ENCODE measurements at places on chromosomes 6 and 20. TPM values are rescaled to one million over a fixed set of nuclear protein-coding genes. Genes with fewer than 3 reads are reported as not detected.

Gene ERVFRD-1
- total RNA-seq = not detected

- no peak for DNase-seq
Measured at GRCh38 chr20:61119273-61119672, 132.8 kb upstream of the CDH4 start.

GRCh38 chr20:49851231-49851705, 38.6 kb downstream of the SLC9A8 start:
- DNase-seq = no peak

- no peak for DNase-seq
Measured at GRCh38 chr6:19153270-19153980, 683.7 kb upstream of the ID4 start.

Measured in Peyer's patch (tissue), 4 donors.